ENCODE measurements at places on chromosomes 11 and 22. TPM values are rescaled to one million over a fixed set of nuclear protein-coding genes. Genes with fewer than 3 reads are reported as not detected.
A peak's percentile ranks its signal among the peaks of the same experiment; 100 is the strongest.

Gene MOB2
- 27.1 TPM for total RNA-seq

Gene LRRC51
- total RNA-seq = 8.8 TPM

Gene CD3E
- not detected for total RNA-seq

Gene FOLH1
- 6.1 TPM for total RNA-seq

Gene TIMP3
- 171 TPM for total RNA-seq

Gene BBOX1
- 1.1 TPM for total RNA-seq

Gene MB
- 649 TPM for total RNA-seq

Gene PGGHG
- 14.0 TPM for total RNA-seq

Gene CREB3L1
- total RNA-seq = 11.1 TPM

Gene CDON
- total RNA-seq = 35.2 TPM

GRCh38 chr22:44597616-44598015, 99.6 kb upstream of the RTL6 start:
- DNase-seq = peak; percentile 97

DNA sequence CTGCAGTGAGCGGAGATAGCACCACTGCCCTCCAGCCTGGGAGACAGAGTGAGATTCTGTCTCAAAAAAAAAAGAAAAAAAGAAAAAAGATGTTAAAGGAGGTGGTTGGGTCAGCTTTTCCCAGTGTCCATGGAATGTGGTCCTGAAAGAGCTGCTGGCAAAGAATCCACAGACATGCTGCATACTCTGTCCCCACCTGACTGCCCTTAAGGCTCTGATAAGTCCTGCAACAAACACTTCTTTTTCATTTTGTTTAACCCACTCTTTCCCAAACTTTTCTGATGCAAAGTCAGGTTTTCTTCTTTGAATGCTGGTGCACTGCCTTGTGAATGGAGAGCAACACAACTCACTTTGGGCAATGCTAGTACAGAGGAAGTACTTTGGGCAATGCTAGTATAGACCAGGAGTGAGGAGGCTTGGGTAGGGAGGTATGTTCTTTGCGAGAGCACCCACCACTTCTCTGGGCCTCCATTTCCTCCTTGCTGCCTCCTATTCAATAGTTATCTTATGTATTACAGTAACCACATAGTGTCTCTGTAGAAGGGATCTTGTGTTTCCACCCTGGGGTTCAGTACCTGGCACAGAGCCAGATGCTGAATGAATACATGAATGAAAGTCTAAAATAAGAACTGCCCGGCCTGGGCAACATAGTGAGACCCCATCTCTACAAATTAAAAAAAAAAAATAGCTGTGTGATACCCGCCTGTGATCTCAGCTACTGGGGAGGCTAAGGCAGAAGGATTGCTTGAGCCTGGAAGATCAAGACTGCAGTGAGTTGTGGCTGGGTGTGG, 18.9 kb downstream of the LIF start:
- DNase-seq = no peak

- no peak for DNase-seq
Measured at GRCh38 chr11:4671741-4672140, 25.9 kb downstream of the OR51E2 start.

DNA sequence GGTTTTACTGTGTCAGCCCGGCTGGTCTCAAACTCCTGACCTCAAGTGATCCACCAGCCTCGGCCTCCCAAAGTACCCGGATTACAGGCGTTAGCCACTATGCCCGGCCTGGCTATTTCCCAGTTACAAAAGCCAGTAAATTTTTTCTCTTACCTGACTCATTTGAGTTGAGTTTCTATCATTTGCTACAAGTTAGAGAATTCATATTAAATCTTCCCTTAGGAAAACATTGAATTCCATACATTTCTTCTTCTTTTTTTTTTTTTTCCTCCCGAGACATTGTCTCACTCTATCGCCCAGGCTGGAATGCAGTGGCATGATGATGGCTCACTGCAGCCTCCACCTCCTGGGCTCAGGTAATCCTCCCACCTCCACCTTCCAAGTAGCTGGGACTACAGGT, 26.0 kb downstream of the CHEK2 start:
- no peak for DNase-seq

DNA sequence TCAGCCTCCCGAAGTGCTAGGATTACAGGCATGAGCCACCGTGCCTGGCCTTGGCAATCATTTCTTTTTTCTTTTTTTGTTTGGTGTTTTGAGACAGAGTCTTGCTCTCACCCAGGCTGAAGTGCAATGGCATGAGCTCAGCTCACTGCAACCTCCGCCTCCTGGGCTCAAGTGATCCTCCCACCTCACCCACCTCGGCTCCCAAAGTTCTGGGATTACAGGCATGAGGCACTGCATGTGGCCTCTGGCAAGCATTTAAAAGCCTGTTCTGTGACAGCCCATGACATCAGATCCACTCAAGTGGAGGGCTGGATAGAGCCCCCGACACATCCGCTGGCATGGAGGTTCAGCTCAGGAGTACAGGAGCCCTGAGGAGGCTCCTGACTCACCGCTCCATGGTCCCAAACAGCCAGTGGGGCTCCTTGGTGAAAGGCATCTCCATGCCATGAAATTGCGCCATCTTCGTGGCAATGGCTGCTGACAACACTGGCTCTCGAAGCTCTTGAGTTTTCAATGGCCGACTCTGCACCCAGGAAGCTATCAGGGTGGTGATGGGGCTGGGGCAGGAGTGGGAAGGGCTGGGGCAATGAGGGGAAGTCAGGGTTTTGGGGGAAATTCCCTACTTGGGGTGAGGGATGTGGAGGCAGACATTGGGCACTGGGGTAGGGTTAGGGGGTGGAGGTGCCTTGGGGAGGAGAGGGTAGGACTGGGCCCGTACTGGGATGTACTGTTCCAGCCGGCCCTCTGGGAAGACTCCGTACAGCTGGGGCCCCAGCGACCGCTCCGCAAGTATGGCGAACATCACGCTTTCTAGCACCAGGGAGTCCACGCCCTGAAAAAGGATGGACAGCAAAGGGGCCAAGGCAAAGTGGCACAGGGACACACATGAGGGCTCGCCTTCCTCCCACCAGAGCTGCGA, 1.4 kb downstream of the CHKB start:
- DNase-seq = no peak

- DNase-seq = no peak
Measured at GRCh38 chr11:48051217-48051830, 71.0 kb downstream of the PTPRJ start.

DNA sequence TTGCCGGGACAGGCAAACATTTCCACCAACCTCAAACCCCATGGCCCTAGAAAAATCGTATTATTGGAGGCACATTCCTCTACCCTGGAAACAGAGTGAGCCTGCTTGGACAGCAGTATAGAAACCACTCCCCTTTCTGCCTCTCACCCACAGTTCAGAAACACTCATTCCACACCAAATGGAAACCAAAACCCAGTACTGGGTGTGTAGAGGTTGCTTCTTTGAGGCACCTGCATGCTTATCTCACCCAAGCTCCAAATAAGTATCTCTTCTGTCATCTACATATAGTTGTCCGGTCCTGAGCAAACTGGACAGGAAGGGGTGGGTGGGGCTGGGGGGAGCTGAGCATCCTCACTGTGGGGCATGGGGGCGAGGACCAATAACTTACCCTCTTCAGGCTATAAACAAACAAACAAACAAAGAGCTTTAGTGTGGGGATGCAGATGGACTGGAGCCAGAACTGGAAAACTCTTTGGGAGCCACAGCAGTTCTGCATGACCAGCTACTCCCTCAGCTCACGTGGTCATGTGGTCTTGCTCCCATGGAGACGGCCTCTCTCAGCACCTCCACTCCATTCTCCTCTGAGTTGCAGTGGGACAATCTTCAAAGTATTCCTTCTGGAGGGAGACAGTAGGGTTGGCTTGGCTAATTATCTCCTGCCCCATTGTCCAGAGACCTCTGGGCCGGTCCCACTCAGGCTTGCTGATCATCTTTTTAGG, 1.0 kb upstream of the PLAAT2 start:
- no peak for DNase-seq

DNA sequence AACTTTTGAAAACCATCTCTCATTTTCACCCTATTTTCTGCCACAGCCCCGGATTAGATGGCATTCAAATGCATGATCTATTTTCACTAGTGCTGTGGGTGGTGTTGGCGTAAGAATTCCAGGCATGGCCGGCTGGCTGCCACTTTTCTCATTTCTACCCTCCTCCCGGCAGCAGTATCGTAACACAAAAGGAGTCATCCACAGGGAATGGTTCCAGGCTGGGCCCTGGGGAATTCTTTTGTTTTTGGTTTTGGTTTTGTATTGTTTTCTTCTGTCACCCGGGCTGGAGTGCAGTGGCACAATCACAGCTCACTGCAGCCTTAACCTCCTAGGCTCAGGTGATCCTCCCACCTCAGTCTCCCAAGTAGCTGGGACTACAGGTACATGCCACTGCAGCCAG, 13.8 kb downstream of the JAML start:
- DNase-seq = no peak

DNA sequence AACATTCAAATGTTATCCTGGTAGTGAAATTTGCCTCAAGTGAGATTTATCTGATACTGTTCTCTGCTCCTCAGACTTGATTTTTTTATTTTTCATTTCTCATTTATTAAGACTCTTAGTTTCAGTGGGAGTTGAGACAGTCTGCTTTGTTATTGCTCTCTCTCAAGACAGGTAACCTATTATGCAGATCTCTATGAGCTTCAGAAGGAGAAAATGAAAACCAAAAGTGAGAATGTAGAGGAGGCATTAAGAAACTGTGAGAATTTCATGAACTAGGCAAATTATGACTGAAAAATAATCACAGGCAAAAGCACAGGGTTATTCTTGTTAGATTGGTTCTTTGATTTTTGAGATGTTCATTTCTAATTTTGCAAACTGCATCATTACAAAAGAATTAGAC, 290.0 kb upstream of the CHORDC1 start:
- no peak for DNase-seq

DNA sequence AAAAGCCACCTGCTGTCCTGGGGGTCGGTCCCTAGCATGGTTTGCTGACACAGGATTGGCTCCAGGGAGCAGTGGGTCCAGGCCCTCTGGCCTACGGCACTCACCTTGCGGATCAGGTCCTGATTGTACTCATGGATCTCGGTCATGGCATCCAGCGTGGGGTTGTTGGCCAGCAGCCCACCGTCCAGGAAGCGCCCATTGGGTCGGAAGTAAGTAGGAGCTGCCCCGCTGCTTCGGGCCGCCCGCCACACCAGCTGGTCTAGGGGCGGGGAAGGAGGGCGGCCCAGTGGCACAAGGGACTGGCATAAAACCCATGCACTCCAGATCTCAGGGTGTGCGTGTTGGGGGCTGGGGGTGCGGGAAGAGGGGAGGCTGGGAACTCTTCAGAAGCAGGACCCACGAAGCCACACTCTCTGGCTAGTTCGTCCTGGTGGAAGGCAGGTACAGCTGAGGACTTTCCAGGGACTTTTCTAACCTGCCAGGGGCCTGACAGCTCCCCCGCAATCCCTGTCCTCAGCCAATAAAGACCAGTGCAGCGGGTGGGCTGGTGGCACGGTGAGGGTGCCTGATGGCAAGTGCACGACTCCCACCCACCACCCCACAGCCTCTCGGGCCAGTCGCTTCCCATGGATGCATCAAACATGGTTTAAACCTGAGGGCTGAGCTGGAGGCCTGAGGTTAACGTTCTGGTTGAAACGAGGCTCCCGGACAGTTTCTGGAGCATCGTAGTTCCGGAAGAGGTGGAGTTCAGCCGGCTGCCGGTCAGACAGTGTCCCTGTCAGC, 5.1 kb upstream of the BAIAP2L2 start:
- no peak for DNase-seq

DNA sequence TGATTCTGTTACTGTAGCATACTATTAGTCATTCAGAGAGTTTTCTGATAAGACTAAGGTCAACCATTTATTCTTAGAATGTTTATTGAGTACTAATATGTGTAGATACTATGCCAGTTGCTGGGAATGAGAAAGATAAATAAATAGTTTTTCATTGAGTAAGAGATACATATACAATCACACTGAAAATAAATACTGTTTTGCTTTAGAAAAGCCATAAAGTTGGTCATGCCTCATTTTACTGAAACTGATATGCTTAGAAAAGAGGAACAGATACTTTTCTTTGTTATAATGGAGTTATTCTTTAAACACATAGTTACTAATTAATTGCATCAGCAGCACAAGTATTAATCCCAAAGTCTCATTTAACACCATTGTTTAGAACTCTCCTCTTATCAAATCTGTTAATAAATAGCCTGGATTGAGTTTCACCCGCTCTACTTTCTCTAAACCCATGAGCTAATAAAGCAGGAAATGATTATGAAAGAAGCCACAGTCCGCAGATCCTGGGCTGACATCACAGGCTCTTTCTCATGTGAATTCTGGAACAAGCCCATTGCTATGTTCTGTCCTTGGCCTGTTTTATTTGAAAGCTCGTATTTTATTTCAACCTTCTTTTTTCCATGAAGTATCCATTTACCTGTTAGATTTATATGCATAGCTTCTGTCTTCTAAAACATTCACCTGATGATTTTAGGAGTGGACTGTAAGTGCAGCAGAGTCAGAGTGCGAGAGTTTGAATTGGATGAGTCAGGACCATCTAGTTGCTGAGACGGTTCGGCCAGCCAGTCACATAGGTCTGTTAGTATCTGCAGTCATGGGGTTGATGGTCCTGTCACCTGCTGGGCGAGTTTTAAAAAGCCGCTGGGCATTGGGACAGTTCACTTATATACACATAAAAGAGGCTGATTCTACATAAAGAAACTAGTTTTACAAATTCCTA, 35.5 kb downstream of the PIWIL4 start:
- DNase-seq = peak; percentile 71

- DNase-seq = no peak
Measured at GRCh38 chr11:5550440-5551095, 2.2 kb upstream of the OR52H1 start.

- no peak for DNase-seq
Measured at GRCh38 chr11:6995703-6996102, 24.4 kb downstream of the ZNF214 start.

DNA sequence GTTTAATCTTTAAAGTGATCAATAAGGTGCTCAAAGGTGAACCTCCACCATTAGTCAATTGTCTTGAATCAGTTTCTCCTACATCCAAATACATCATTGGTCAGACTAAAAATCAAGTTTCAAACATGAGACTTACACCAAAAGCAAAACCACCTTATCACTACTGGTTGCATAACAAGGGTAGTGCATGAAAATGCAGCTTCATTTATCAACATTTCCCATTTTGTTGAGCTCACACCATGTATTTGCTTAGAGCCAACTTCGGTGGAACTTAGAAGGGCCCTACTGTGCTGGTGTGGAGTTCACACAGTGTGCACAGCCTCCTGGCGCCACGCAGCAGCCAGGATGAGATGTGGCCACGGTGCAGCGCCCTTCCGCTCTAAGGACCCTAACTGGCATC, 23.1 kb upstream of the PHLDA2 start:
- DNase-seq = no peak

- no peak for DNase-seq
Measured at GRCh38 chr22:20465759-20466077, 28.1 kb upstream of the SCARF2 start.

All from tongue (tissue), 3 donors.